ENCODE measurements at places on chromosomes 11 and 22.

DNA sequence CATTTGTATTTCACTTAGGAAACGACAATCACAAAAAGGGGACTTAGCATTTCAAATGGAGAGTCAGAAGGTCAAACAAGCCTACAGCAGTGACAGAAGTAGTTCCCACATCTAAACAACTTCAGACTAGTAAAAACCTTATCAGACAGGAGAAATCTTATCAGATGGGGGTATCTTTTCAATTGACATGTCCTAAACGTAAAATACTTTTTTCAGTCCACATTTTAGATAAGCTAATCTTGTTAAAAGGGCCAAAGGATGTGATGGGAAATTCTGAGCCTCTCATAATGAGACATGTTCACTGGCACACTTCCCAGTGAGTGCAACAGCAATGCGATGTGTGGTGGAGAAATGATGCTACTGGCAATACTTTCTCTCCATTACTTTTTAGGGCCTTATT is 2.4 kb downstream of the MAPK1 start:
- no peak for DNase-seq

GRCh38 chr11:92141725-92142124 is 82.9 kb upstream of the FAT3 start:
- DNase-seq, result no peak

DNA sequence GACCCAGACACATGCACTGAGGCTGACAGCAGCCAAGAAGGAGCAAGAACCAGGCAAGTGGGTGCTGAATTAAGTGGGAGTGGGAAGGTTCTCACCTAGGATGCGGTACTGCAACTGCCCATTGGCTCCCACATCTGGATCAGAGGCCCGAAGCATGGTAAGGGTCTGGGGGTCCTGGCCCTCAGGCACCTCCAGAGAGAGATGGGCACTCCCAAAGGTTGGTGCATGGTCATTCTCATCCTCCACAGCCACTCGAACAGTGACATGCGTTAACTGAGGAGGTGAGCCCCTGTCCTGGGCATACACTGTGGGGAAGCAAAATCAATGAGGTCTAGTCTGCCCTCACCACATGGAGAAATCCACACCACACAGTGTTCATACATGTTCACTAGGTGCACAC is 9.3 kb upstream of the TPP1 start:
- no peak for DNase-seq

DNA sequence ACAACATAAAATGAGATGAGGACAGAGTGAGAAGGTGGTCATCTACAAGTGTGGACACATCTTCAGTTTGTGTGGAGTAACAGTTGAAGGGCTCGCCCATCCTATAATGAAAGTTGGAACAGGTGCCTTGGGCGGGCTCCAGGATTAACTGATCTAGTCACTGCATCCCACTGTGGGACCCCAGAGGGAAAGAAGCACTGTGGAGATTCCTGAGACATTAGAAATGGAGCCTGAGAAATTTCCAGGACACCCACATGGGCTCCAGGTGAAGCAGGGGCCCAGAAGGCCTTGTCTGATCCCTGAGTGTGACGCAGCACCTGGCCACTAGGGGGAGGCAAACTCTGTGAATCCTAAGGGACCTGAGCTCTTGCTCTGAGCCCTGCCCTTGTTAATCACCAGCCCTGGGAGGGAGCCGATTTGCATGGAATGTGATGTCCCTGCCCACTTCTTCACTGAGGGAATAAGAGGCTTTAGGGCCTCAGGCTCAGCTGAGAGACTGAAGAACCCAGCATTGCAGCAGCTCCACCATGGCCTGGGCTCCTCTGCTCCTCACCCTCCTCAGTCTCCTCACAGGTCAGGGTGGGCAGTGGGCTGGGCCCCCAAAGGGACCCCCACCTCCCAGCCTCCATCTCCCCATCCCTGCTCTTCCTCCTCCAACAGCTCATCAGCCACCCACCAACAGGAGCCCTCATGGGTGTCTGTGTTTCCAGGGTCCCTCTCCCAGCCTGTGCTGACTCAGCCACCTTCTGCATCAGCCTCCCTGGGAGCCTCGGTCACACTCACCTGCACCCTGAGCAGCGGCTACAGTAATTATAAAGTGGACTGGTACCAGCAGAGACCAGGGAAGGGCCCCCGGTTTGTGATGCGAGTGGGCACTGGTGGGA is 98.4 kb downstream of the VPREB1 start:
- DNase-seq, result peak; percentile 51

DNA sequence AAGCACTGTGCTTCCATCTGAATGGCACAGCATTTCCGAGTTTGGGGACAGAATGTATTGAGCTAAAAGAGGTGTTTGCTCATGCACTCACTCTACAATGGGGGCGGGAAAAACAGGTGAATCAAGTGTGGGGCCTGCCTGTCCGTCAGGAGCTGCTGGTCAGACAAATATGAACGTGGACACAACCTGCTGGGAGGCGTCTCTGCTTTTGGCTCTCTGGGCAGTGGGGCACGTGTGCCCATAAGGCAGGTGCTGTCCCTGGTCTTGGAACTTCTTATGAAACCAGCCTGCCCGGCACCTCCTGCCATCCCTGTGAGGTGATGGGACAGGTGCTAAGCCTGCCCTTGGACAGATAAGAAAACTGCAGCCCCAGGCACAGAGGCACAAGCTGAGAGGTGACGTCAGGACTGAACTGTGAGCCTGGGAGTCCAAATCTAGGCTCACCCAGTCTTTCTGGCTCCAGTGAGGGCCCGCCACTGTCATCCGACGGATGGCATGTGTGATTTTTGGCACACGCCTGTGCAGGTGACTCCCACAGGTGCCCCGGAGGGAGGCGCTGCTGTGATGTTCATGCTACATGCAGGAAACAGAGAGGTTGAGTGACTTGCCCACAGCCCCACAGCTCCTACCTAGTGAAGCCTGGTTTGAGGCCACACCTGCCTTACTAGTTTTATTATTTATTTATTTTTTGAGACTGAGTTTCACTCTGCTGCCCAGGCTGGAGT is 51.6 kb downstream of the SMIM38 start:
- DNase-seq, result no peak

All from CD4-positive, alpha-beta T cell treated with Interleukin-6 at 100 ng/mL for 8 hours (primary cell).